Left lung (tissue), 14 donors: ENCODE measurements at places on chromosomes 4 and X. TPM values are rescaled to one million over a fixed set of nuclear protein-coding genes. Genes with fewer than 3 reads are reported as not detected.

GRCh38 chr4:19230906-19231545 is 1020.7 kb upstream of the SLIT2 start:
- DNase-seq = no peak
- no peaks in the 10 kb centered on the region for H3K36me3 ChIP-seq
- H3K27ac ChIP-seq = no peak overlapping the region
- no peaks in the 10 kb centered on the region for H3K4me1 ChIP-seq
- no peak overlapping the region for H3K4me3 ChIP-seq

DNA sequence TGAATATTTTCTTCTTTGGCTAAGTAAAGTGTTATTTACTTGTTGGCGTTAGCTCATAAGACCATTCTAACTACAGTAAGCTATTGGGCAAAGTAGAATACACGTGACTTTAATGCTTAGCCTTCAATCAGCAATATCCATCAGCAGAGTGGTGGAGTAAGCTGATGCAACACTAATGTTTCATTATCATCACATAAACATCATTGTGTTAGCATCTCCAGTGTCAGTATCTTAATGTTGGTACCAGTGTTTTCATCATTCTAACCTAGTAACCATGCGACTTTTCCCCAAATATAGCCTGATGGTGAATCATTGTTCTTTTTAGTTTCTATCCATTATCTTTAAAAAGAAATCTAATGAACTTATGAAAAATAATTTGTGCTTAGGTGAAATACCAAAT is 48.5 kb downstream of the APOOL start:
- H3K27ac ChIP-seq = no peak overlapping the region
- no peaks in the 10 kb centered on the region for H3K27me3 ChIP-seq
- no peaks in the 10 kb centered on the region for H3K4me1 ChIP-seq
- no peaks in the 10 kb centered on the region for H3K36me3 ChIP-seq
- DNase-seq = no peak
- H3K4me3 ChIP-seq = no peak overlapping the region

DNA sequence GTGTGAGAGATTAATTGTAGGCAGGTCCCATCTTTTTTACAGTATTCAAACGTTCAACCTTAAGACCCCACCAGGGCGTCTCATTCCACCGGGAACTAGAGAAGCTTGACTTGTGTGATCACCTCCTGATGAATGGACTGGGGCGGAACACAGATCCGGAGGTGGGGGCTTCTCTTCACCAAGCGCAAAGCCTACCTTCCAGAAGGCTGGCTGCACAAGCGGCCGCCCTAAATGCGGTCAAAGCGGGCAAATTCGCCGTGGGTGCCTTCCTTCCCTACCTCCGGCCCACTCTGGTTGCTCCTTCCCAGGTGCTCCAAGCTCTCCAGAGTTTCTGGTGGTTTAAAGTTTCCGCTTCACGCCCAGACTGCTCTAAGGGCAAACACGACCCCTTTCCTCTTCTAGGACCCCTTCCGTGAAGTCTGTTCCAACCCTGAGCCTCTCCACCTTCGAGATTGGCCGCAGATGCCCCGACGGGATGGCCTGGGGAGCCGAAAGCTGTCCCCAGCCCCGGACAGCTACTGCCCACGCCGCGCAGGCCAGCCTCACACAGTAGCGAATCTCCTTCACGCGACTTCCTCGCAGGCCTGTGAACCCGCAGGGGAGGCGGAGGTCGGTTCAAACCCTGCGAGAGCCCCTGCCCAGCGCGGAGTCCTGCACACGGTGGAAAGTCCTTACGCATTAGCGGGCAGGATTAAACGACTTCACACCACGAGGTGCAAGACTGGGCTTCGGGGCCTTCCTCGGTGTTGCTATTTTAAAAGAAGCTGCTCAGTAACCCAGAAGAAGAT is 1.6 kb upstream of the WWC2 start:
- peak; percentile 39 for DNase-seq
- peak overlapping the region; percentile 75 for H3K4me3 ChIP-seq
- H3K27ac ChIP-seq = peak overlapping the region; percentile 98
- H3K36me3 ChIP-seq = no peaks in the 10 kb centered on the region
- peaks cover 29% of the 10 kb centered on the region for H3K4me1 ChIP-seq
- H3K27me3 ChIP-seq = peaks cover 56% of the 10 kb centered on the region

The FAM90A26 gene
- not detected for total RNA-seq

DNA sequence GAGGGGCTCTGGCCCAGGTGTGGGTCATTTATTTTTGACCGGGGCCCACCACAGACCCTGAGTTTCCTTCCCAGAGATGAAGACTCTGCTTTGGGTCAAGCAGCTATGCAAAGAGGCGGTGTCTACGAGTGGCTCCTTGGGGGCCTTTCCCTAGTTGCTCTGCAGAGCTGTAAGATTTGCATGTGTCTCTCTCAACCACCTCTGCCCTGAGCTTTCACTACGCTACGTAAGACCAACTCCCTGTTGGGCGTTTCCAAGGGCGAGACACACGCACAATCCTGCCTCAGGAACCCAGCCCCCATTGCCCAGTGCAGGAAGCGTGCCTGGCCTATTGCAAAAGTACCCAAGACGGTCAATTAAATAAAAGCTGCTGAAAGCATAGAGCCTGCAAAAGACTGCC is 10.0 kb upstream of the ANOS1 start:
- no peaks in the 10 kb centered on the region for H3K4me1 ChIP-seq
- H3K4me3 ChIP-seq = no peak overlapping the region
- H3K27ac ChIP-seq = no peak overlapping the region

GRCh38 chr4:15964159-15964558 is 1.2 kb upstream of the FGFBP2 start:
- no peak overlapping the region for H3K4me3 ChIP-seq
- peaks cover 9% of the 10 kb centered on the region for H3K27me3 ChIP-seq
- no peak overlapping the region for H3K27ac ChIP-seq
- no peak for DNase-seq

The RAB39B gene
- 0.67 TPM for total RNA-seq

- no peaks in the 10 kb centered on the region for H3K4me1 ChIP-seq
- no peak for DNase-seq
- H3K27me3 ChIP-seq = no peaks in the 10 kb centered on the region
- H3K27ac ChIP-seq = no peak overlapping the region
- no peak overlapping the region for H3K4me3 ChIP-seq
Observed at GRCh38 chr4:166875821-166876220, 358.5 kb downstream of the SPOCK3 start.

The CXCL9 gene
- total RNA-seq = 1.1 TPM

DNA sequence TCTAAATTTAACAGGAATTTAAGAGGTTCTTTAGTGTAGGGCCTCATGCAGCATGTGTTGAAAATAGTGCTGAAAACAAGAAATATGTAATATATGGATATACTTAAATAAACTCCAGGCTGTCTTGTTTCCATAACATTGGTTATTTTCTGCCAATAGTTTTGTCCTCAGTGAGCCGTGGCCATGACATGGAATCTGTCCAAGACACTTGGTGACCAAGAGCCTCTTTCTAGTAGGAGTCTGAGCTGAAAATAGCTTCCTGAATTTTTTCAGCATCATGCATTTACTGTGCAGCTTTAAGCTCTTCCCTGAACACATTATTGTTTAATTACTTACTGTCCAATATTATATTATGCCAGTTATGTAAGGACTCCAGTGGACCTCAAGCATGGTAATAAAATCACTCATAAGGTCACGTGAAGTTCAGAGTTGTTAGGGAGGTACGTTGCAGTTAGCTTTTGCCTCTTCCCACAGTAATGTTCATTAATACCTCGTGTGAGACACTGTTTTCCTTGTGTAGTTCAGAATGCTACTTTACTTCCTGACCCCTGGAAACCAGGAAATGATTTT is 488.2 kb downstream of the GRID2 start:
- no peaks in the 10 kb centered on the region for H3K36me3 ChIP-seq
- H3K27me3 ChIP-seq = no peaks in the 10 kb centered on the region
- DNase-seq = no peak
- no peak overlapping the region for H3K27ac ChIP-seq
- no peak overlapping the region for H3K4me3 ChIP-seq

GRCh38 chr4:9906996-9907395 is 114.3 kb downstream of the SLC2A9 start:
- no peaks in the 10 kb centered on the region for H3K4me1 ChIP-seq
- H3K27ac ChIP-seq = no peak overlapping the region
- DNase-seq = no peak
- H3K4me3 ChIP-seq = no peak overlapping the region

The CORIN gene
- 1.4 TPM for total RNA-seq

GRCh38 chr4:59762344-59762743 is 1437.8 kb upstream of the ADGRL3 start:
- no peaks in the 10 kb centered on the region for H3K4me1 ChIP-seq
- no peaks in the 10 kb centered on the region for H3K36me3 ChIP-seq

DNA sequence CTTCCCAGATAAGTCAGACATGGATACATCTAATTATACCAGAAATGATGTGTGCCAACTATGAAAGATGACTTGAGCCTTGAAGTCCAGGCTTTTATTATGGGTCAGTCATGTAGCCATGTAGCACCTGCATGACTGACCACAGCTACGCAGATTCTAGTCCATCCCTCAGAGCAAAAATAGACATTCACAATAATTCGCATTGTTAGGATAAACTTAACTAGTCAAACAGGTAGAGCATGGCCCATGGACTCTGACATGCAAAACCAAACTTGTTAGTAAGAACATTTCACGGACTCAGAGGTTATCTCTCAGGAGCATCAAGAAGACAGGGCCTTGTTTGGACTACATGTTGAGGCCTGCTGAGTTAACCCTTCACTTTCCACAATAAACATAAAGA is 132.6 kb downstream of the PWWP3B start:
- H3K27me3 ChIP-seq = no peaks in the 10 kb centered on the region
- no peak overlapping the region for H3K27ac ChIP-seq
- H3K36me3 ChIP-seq = no peaks in the 10 kb centered on the region
- no peak for DNase-seq
- H3K4me1 ChIP-seq = no peaks in the 10 kb centered on the region

The SPANXC gene
- not detected for total RNA-seq

- no peak overlapping the region for H3K4me3 ChIP-seq
- H3K27ac ChIP-seq = no peak overlapping the region
- H3K4me1 ChIP-seq = peaks cover 7% of the 10 kb centered on the region
- DNase-seq = no peak
- no peaks in the 10 kb centered on the region for H3K36me3 ChIP-seq
- H3K27me3 ChIP-seq = no peaks in the 10 kb centered on the region
Observed at GRCh38 chr4:105068516-105068915, 78.2 kb upstream of the TET2 start.

The TGIF2LX gene
- not detected for total RNA-seq
